Stimulated activated CD8-positive, alpha-beta memory T cell treated with anti-CD3 and anti-CD28 coated beads, Interleukin-7, amount 100 ng/mL, for 48 hours (primary cell): ENCODE measurements at places on chromosomes 1 and 21.

GRCh38 chr1:234731569-234732085 lies 121.6 kb upstream of the IRF2BP2 start:
- DNase-seq, result no peak

GRCh38 chr1:77095236-77095635 lies 124.0 kb downstream of the PIGK start:
- DNase-seq, result no peak

GRCh38 chr1:10108948-10109708 lies 76.4 kb downstream of the UBE4B start:
- DNase-seq, result no peak

- no peak for DNase-seq
Measured at GRCh38 chr1:18429654-18430053, 51.1 kb upstream of the KLHDC7A start.

DNA sequence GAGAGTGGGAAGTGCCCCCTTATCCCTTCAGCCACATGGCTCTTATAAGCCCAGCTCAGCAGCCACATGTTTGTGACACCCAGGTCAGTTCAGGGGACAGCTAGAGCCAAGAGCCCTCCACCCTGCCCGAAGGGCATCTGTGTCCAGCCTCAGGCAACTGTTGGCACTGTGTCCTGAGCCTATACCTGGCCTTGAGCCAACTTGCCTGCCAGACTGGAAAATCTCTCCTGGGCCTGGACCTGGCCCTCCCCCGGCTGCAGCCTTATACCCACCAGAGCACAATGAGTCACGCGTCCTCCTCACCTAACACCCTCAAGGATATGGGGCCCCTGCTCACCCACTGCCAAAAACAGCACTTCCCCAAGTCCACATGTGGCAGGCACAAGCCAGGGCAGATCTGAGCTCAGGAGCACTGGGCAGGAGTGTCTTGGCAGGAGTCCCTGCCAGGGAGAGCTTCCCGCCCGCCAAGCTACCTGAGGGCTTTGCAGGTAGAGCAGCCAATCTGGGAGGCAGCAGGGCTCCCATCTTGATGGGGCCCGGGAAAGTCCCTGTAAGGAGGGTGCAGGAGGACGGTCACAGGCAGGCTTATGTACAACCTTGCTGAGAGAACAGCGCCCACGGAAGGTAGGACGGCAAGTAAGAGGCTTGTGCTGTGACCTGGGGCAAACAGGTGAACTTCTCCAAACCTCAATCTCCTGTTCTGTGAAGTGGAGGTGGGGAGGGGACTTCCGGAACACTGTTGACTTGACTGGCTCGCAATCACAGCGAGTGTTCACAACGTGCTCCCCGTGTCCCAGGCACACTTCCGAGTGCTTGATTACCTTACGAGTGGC lies 19.8 kb upstream of the HSPG2 start:
- peak; percentile 14 for DNase-seq

DNA sequence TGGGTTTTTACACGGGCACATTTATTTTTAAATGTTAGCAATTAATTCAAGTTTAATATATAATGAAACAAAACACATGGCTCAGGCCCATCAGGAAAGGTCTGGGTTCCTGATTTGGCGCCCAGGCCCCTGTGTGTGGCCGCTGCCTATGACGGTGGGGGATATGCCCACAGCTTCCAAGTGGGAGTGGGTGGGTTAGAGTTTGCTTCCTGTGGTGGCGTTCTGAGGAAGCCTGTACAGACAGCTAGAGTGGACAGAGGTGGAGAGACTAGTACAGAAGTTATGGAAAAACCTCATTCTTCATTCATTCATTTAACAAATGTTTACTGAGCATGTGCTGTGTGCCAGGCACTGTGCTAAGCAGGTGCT lies 22.4 kb upstream of the EPS8L3 start:
- DNase-seq, result no peak
